Right lobe of liver (tissue), 6 donors: ENCODE measurements at places on chromosomes 2 and 18.

DNA sequence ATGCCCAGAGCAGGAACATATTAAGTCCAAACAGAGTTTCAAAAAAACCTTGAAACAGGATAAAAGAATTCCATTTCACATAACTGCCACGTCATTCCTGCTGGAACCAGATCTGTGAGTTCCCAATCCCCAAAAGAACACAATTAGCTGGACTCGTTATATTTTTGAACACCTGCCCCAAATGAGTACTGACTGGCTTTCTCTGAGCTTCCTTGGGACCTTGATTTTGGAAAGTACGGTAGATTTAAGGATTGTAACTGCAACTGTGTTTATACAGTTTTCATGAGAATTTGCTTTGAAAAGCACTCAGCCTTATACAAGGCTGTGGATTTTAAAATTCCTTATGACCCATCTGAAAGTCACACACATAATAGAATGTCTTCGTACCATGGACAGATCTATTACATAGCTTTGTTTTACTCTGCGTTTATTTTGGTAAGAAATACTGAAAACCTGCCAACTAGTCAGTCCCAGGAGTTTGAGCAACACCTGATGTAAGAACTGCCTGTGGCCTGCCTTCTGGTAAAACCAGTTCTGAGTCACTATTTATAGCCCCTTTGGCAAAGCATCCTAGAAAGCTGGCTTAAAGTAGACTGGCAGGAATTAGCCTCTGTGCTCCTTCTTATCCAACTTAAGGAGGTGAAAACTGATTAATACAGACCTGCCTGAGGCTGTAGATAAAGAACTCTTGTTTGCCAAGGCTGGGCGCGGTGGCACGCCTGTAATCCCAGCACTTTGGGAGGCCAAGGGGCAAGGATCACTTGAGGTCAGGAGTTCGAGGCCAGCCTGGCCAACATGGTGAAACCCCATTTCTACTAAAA, 48.1 kb downstream of the MERTK start:
- DNase-seq: no peak

- DNase-seq: no peak
These were observed 153.6 kb downstream of the CCDC85A start for GRCh38 chr2:56337342-56337741.

DNA sequence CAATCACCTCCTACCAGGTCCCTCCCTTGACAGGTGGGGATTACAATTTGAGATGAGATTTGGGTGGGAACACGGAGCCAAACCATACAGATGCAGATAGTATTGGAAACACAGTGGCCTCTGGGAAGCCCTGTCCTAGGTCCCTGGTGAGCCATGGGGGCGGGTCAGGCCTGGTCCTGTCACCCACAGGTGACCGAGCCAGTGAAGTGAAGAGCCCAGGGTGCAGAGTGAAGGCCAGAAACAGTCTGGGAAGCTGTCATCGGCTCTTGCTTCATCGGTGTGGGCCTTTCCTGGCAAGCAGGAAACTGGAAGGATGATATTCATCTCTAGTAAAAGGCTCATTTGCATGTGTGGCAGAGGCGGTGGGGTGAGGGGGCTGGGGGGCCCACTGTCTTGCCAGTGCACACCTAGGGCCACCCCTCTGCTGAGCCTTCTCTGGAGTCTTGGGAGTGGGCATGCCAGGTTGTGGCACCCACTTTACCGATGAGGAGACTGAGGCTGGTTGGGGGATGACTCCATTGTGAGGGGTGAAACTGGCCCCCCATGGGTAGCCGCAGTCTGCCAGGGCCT, 290.6 kb downstream of the NDUFA10 start:
- peak; percentile 22 for DNase-seq

GRCh38 chr2:237227592-237228280, 142.0 kb downstream of the COPS8 start:
- no peak for DNase-seq
